Stimulated activated CD8-positive, alpha-beta memory T cell treated with anti-CD3 and anti-CD28 coated beads, Interleukin-4, amount 100 ng/mL, for 4 hours (primary cell): ENCODE measurements at places on chromosomes 3 and 15.

GRCh38 chr15:91465696-91466095 lies 365.6 kb downstream of the SV2B start:
- no peak for DNase-seq

- no peak for DNase-seq
Measured at GRCh38 chr3:184804801-184805200, 7.2 kb upstream of the VPS8 start.

DNA sequence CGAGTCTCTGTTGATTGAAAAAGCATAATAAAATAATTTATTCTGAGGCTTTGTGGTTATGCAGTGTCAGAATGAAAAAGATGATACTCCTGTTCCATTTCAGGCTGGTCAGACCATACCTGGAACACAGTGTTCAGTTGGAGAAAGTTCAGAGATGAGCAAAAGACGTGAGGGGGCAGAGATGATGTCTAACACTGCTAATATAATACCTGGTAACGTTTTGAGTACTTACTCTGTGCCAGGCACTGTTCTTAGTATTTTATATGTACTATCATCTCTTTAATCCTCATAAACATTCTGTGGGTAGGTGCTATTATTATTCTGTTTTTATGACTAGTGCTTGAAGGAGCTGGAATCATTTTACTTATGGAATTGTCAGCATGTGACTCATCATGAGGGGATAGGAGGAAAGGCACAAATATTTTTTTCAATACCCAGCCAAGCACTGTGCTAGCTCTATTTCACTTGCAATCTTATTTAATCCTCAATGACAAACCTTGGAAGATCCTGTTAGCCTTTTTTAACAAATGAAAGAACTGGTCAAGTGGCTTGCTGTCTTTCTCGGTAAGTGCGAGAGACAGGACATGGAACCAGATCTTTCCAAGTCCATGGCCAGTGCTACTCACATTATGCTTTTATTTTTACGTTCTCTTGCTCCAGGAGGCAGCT lies 31.8 kb downstream of the IQGAP1 start:
- DNase-seq, result no peak

DNA sequence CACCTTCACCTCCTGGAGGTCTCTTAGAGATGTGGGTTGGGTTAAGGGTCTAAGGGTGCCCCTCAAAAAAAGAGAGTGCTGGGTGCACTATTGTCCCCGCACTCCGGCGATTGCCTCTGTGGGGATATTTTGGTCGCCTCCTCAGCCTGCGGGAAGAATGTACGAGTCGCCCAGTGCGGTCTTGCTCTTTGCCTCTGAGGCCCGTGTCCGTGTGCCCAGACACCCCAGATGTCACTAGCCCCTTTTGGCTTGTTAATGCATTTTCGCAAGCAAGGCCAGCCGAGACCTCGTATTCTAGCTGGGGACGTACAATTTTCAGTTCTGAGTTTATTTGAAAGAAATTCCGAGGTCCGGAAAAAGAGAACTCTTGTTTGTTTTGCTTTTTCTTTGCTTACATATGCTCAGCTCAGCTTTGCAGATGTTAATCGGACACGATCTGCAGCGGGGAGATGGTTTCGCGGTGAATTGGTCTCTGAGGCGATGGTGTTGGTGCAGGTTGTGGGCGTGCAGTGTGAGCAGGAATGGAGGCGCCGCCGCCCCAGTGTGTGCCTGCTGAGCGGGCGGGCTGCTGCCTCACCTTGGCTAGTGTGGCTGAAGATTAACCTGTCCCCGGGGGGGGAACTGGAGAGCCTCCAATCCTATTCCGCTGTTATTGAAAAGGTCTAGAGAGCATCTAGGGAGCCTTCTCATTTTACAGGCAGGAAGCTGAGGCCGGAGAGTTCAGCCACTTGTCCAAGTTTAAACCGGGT lies 1.4 kb downstream of the ST6GAL1 start:
- peak; percentile 34 for DNase-seq

GRCh38 chr3:150240891-150241290 lies 167.2 kb upstream of the TSC22D2 start:
- no peak for DNase-seq
